ENCODE measurements at places on chromosomes 2 and 18. TPM values are rescaled to one million over a fixed set of nuclear protein-coding genes. Genes with fewer than 3 reads are reported as not detected.

Gene NAGK
- 86.5 TPM for polyA plus RNA-seq

Gene KYNU
- 1.2 TPM for polyA plus RNA-seq

Gene HOXD12
- polyA plus RNA-seq: not detected

Gene NOL4
- not detected for polyA plus RNA-seq

Gene KIAA2012
- not detected for polyA plus RNA-seq

Gene TRIM43
- polyA plus RNA-seq: not detected

Gene POTEC
- polyA plus RNA-seq: not detected

Gene GAREM2
- 11.6 TPM for polyA plus RNA-seq

Gene LPIN1
- polyA plus RNA-seq: 4.9 TPM

Gene DUSP11
- 25.7 TPM for polyA plus RNA-seq

Gene PPP1R1C
- polyA plus RNA-seq: 0.83 TPM

Gene CROCC2
- polyA plus RNA-seq: 0.09 TPM

Gene BOLL
- polyA plus RNA-seq: not detected

Gene EFEMP1
- 25.2 TPM for polyA plus RNA-seq

Gene IL36A
- polyA plus RNA-seq: not detected

Gene REG1B
- polyA plus RNA-seq: 465 TPM
